Chondrocyte (in vitro differentiated cells): ENCODE measurements at places on chromosomes 11 and 22. TPM values are rescaled to one million over a fixed set of nuclear protein-coding genes. Genes with fewer than 3 reads are reported as not detected.

The C22orf31 gene
- total RNA-seq, result not detected in 3 replicates

The BLID gene
- 0.35 to 0.68 TPM (median 0.41 TPM) in 3 replicates for total RNA-seq

The CARD18 gene
- total RNA-seq, result not detected in 3 replicates

The BET1L gene
- 58.0 to 71.1 TPM (median 59.6 TPM) in 3 replicates for total RNA-seq

The GDPD4 gene
- not detected in 3 replicates for total RNA-seq

The FOLH1 gene
- not detected in 3 replicates for total RNA-seq

The KIF18A gene
- total RNA-seq, result 2.6 to 3.0 TPM (median 2.9 TPM) in 3 replicates

The OR52E8 gene
- total RNA-seq, result not detected in 3 replicates

DNA sequence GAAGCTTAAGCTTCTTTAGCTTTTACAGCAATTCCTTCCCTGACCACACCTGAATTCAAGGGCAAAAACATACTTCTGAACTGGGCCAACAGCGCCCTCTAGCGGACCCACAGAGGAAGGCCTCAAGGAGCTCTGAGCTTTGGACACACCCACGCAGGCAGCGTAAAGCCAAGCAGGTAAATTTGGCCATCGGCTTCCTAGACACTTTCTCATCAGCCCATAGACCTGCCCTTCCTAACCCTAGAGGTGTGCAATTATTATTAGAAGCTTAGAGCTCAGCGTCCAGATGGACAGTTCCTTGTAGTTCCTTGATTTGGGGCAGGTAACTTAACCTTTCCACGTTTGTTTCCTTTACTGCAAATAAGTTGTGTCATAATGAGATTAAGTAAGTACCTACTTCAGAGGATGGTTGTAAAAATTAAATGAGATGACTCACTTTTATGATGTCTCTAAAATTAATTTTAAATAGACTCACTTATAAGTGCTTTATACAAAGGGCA lies 25.7 kb upstream of the HMGXB4 start:
- DNase-seq, result no peak

DNA sequence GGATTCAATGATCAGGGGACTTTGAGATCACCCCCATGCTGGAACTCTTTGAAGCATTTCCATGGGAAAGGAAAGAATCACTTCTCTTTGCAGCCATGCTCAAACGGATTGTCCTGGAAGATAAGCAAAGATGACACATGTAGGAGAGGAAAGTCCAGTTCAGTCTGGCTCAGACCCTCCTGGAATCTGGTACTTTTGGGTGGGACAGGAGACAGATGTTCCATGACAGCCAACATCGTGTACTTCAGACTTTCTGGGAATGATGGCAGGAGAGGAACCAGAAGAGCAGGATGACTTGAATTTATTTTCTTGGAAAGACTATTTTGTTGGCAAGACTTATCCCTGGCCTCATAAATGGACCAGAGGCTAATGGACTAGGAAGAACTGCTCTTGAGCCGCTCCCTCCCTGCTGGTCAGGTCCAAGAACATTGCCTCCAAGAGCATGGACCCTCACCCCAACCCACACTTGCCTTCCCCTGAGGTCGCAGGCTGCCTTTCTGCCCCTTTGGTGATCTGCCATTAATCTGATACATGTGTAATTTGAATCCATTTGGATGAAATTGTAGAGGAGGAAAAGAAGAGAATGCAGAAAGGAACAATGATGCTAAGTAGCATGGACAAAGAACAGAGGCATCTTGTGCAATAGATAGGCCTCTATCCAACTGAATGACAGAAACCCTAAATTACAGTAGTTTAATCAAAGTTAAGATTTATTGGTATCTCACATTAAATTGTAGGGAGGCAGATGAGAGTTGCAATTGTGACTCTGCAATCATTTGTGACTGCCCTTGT lies 201.0 kb downstream of the SNX19 start:
- DNase-seq, result no peak

GRCh38 chr22:48856308-48856615 lies 971.4 kb downstream of the BRD1 start:
- DNase-seq, result peak; percentile 74

DNA sequence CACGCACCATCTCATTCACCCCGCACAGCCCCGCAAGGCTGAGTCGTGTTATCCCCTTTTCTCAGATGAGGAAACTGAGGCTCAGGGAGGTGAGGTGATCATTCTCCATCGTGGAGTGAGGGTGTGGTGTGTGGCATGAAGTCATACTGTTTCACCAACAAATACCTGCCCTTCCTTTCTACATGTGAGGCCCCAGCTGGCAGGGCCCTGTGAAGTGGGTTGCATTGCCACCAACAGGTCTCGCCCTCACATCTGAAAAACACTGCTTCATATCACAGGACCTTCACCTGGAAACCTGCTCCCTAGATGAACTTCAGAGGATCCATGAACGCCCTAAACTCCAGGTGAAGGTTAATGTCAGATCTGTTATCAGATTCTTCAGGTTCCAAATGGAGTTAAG lies 4.3 kb downstream of the SSTR3 start:
- DNase-seq, result no peak

GRCh38 chr11:116194156-116194904 lies 578.5 kb downstream of the BUD13 start:
- no peak for DNase-seq

GRCh38 chr11:76385903-76386302 lies 4.8 kb downstream of the GVQW3 start:
- no peak for DNase-seq

DNA sequence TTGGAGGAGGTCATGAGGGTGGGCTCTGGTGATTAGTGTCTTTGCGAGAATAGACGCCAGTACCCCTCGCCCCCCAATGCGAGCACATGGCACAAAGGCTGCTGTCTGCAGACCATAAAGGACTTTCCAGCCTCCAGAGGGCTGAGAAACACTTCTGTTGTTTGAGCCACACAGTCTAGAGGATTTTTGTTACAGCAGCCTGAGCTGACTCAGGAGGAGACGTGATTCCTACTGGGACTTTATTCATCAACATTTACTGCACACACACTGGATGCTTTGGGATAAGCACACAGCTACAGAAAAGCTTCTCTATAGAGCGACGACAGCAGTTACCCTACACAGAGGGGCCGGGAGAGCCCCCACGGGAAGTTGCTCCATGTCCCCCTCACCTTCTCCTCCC lies 345.0 kb downstream of the CTTN start:
- no peak for DNase-seq

DNA sequence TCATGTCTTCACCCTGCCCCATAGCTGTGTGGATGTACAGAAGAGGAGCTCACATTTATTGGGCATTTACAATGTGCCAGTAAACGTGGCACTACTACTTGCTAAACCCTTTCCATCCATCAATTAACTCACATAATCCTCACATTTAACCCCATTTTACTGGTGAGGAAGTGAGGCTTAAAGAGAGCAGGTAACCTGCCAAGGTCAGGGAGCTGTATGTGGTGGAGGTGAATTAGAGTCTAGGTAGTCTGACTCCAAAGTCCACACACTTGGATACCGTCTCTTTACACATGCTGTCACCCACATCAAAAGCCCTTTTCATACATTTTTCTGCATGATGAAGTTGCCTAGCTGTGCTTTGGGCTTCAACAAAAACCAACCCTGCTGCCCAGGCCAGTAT lies 10.8 kb downstream of the PLEKHA7 start:
- DNase-seq, result no peak

DNA sequence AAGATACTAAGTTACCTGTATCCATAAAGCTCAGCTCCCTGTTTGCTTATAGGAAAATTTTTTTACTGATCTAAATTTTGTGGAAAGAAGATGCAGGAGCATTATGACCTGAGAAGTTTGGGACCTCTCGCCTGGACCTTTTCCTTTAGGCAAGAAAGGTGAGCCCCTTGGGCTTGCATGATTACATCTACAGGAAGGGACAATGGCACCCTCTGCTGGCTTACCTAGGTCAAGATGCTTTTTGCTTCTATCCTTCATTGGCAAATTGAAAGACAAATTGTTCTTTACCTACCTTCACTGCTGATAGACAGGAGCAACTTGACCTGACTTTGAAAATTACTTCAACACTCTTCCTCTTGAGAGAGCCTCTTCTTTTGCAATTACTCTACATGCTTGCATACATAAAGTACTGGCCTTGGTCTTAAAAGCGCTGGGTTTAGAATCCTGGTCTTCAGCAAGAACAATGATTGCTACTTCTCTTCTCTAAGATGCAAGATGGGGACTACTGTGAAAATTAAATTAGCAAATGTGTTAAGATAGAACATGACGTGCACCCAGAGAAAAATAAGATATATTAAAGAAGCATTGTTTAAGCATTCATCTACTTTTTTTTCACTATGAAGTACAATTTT lies 147.2 kb downstream of the TRPC6 start:
- DNase-seq, result no peak

GRCh38 chr11:10302359-10302743 lies 2.5 kb upstream of the ADM start:
- no peak for DNase-seq

DNA sequence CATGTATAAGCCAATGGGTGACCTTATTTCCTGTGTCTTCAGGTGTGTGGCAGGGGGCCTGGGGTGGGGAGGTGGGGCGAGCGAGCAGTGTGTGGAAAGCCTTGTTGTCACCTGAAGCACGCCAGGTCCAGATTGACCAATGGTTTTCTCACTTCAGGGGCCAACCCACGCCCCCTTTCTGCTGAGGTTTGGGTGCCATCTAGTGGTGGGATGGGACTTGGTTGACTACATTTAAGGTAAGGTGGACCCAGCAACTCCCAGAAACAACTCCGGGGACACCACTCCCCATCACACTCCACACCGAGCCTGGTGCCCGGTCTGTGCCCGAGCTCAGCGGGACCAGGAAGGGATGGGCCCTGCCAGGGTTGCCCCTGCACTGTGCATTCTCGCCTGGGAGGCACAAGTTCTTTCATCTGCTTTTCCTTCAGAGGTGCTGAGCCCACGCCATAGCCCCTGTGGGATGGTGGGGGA lies 40.0 kb downstream of the TPCN2 start:
- no peak for DNase-seq

- no peak for DNase-seq
These were observed 1.5 kb downstream of the HSPB2 start for GRCh38 chr11:111913997-111914396.

- no peak for DNase-seq
These were observed 1028.3 kb downstream of the BRD1 start for GRCh38 chr22:48799227-48799970.

DNA sequence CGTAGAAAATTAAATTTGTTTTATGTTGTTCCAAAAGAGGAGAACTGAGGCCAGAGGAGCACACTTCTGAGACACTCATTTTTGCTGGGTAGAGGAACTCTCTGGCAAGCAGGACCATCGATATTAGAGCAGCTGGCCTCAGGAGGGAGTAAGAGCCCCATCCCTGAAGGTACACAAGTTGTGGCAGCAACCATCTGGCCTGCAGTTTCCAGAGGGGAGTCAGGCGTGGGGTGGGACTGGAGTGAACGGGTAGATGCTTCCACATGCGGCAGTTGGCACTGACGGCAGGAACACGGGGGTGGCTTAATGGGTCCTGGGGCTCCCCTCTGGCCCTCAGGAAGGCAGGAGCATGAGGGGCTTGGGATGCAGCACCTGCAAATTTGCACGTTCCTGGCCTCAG lies 13.2 kb upstream of the SSTR3 start:
- DNase-seq, result no peak

- peak; percentile 77 for DNase-seq
These were observed 58.1 kb upstream of the NECTIN1 start for GRCh38 chr11:119787074-119787461.

GRCh38 chr22:32501836-32502752 lies 27.5 kb downstream of the FBXO7 start:
- DNase-seq, result no peak

GRCh38 chr22:25219948-25220442 lies 556 bp downstream of the CRYBB2 start:
- no peak for DNase-seq

GRCh38 chr11:10415817-10416392 lies 39.2 kb upstream of the AMPD3 start:
- no peak for DNase-seq

GRCh38 chr11:87223816-87224215 lies 186.1 kb downstream of the TMEM135 start:
- no peak for DNase-seq

- peak; percentile 63 for DNase-seq
These were observed 42.9 kb downstream of the PC start for GRCh38 chr11:66915046-66915832.

DNA sequence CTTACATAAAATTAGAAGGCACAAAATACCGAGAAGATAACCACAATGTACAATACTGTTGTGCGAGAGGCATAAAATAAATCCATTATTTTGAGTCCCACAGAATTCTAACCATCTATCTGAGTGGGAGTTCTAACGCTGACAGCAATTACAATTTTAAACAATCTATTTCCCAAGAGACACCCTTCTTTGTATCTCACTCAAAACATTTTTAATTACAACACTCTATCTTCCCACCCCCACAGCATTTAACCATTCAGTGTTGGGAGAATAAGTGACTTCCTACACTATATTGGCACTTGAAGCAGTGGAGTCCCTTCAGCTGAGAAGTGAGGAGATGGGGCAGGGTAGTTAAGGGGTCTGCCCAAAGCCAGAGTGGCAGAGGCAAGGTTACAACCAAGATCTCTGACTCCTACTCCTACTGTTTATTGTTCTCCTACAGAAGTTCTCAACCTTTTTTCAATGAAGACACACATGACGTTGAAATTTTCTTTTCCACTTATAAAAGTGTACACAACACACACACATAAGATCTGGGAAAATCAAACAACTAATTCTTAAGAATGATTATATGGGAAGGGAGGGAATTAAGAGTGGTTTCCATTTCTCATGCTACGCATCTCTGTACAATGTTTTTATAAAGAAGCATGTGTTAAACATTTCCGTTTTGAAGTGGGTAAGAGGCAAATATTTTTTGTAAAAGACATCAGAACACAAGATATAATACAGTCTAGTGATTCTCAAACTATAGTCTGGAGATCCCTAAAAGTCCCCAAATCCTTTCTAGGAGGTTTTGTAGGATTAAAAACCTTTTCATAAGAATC lies 10.9 kb downstream of the SLC25A17 start:
- no peak for DNase-seq

- no peak for DNase-seq
These were observed 6.4 kb downstream of the POLDIP3 start for GRCh38 chr22:42608136-42608822.

GRCh38 chr11:114257621-114258558 lies 38.3 kb upstream of the NNMT start:
- DNase-seq, result no peak

DNA sequence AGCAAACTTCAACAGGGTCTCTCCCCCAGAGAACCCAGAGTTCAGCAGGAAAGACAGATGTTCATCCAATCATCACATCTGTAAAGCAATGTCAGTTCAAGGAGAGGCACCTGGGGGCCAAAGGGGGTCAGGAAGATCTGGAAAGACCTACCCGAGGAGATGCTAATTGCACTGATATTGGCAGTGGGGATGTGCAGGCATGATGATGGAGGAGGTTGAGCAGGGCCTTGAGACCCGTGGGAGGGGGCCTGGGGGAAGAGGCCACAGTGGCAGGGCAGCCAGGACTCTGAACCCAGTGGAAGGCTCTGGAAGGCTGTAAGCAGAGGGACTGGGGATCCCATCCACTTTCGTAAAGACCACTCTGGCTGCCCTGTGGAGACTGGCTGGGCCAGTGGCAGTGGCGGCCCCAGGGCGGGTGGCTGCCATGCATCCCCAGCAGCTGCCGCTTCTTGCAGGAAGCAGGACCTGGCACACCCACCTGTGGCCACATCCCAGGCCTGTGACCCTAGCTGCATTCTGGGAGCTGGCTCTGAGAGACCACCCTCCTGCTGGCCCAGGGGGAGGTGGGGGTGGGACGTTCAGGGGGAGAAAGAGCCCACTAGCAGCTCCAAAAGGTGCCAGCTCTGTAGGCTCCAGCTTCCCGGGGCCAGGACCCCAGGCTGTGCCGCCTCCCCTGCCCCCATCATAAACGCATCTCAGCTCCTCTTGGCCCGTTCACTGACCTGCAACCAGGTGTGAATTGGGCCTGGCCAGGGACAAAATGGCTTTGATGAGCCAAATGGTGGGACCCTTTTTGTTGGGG lies 59.9 kb upstream of the FGF3 start:
- DNase-seq, result peak; percentile 72
